ENCODE measurements at places on chromosomes 13 and 19.

GRCh38 chr19:38247734-38248268 is 8.4 kb downstream of the PPP1R14A start:
- DNase-seq = no peak

DNA sequence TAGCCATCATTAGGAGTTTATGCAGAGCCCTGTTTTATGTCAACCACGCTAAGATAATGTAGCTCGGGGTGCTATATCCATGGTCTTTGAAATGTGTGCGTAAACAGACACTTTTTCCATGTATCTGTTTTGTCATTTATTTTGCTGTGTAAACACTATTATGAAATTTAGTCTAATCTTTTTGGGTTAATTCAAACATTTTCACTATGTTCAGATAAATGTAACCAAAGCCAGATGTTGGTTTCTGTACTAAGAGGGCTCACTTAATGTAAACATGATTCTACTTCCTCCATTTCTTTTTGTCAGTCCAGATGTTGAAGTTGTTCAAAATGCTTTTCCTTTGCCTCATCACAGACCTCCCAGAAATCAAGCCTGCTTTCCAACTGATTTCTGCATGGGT is 499.5 kb upstream of the GPC6 start:
- no peak for DNase-seq

DNA sequence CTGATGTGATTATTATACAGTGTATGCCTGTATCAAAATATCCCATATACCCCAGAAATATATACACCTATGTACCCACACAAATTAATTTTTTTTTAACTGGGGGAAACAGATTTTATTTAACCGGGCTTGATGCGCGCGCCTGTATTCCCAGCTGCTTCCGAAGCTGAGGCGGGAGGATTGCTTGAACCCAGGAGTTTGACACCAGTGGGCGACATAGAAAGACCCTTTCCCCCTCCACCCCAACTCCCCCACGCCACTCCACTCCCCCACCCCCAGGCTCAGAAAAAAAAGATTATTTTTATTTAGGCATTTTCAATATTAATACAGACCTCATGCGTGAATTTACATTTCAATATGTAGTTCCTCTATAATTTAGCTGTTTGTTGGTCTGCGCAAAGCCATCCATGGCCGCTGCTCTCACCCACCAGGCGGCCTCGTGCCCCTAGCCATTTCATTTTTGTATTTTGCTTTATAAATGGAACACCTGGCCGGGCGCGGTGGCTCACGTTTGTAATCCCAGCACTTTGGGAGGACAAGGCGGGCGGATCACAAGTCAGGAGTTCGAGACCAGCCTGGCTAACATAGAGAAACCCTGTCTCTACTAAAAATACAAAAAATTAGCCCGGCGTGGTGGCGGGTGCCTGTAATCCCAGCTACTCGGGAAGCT is 836 bp upstream of the VPS36 start:
- no peak for DNase-seq

- no peak for DNase-seq
Measured at GRCh38 chr13:53854321-53854720, 825.7 kb downstream of the OLFM4 start.

GRCh38 chr13:111166882-111167675 is 52.0 kb downstream of the ARHGEF7 start:
- DNase-seq = no peak

DNA sequence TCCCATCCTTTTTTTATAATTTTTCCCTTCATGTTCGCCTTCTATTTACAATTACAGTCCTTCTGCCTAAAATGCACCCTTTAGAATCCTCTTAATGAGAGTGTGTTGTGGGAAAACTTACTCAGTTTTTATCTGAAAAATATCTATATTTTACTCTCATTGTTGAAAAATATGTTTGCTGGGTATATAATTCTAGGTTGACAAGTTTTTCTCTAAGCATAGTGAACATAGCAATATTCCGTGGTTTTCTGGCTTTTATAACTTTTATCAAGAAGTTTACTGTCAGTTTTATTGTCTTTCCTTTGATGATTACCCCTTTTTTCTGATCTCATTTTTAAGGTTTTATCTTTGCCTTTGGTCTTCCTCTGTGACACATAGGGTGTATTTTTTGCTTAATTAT is 57.3 kb downstream of the UQCRFS1 start:
- no peak for DNase-seq

DNA sequence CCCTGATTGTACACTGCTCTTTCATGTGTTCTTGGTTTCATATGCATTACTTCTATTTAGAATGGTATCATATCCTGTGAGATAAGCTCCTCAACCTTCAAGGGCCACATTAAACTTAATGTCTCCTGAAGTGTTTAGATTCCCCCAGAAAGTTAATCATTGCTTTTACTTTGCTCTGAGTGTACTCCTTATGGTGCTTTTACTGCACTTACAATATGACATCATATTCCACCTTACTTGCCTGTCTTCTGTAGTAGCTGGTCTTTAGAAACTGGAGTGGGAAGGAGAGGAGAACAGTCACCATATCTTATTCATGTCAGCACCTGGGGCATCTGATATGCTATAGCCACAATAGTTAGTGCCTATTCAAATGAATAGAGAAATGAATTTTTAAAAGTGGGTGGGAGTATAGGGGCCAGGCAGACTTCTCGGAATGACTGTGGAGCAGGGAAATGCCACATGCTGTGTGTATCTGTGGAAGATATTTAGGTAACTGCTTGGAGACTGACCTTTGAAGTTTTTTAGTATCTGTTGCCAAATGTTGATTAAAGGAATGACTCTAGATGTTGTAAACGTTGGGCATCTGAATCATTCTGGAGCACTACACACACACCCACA is 40.2 kb downstream of the SLAIN1 start:
- DNase-seq = no peak

GRCh38 chr19:39398297-39398864 is 7.2 kb downstream of the MED29 start:
- DNase-seq = peak; percentile 82

DNA sequence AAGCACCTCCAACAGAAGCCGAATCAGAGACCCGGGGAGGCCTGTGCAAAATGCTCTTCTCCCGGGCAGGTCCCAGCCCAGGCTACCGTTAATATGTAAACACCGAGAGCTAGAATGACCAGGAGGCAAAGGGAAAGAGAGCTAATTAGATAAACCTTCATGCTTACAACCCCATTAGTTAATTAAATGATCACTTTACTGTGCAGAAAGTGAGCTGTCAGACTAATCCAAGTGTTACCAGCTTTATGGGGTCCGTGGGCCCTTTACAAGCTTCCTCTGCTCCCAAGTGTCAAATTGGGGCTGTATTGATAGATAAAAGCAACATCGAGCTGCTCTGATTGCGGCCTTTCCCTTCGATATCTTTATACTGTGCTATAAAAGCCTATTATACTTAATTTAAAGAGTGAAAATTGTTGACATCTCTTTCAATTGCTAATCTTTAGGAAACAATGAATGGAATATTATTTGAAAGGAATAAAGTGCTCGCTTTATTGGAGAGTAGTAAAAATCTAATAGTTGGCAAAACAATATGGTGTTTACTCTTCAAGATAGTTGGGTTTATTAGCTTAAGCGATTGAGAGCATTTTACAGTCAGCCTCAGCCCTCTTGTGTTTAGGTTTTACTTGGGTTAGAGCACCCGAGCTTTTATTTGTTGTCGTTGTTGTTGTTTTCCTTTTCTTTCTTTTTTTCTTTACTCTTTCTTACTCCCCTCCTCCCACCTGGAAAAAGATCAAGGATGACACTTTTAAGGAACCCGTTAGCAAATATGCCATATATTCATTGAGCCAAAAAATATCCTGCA is 189.3 kb upstream of the GPR12 start:
- DNase-seq = no peak

- DNase-seq = no peak
Measured at GRCh38 chr19:43631491-43631890, 8.2 kb downstream of the CADM4 start.

DNA sequence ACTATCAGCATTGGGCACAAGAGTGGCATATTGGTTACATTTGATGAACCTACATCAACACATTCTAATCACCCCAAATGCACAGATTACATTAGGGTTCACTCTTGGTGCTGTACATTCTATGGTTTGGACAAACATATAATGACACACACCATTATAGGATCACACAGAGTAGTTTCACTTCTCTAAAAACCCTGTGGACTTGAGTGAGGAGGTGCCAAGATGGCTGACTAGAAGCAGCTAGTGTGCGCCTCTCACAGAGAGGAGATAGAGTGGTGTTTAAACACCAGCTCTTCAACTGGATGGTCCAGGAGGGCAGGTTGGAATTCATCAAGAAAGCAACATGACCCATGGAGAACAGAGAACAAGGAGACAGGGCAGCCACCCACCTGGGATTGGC is 265.6 kb downstream of the TDRD3 start:
- DNase-seq = no peak

GRCh38 chr13:59747529-59747928 is 416.2 kb downstream of the DIAPH3 start:
- no peak for DNase-seq

DNA sequence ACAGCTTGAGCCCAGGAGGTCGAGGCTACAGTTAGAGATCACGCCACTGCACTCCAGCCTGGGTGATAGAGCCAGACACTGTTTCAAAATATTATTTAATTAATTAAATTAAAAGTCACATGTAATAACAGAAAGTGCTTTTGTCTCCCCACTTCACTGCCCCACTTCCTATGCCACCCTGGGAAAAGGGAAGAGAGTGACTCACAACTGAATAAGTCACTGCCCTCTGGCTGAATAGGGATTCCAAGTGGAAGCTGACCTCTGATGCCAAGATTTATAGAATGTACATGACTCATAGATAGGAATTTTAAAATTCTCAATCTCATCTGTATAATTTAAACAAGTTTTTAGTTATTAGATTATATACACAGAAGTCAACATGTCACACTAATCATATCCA is 22.2 kb upstream of the ERVV-1 start:
- DNase-seq = peak; percentile 28

GRCh38 chr19:50195224-50195623 is 8.2 kb upstream of the MYH14 start:
- DNase-seq = no peak

DNA sequence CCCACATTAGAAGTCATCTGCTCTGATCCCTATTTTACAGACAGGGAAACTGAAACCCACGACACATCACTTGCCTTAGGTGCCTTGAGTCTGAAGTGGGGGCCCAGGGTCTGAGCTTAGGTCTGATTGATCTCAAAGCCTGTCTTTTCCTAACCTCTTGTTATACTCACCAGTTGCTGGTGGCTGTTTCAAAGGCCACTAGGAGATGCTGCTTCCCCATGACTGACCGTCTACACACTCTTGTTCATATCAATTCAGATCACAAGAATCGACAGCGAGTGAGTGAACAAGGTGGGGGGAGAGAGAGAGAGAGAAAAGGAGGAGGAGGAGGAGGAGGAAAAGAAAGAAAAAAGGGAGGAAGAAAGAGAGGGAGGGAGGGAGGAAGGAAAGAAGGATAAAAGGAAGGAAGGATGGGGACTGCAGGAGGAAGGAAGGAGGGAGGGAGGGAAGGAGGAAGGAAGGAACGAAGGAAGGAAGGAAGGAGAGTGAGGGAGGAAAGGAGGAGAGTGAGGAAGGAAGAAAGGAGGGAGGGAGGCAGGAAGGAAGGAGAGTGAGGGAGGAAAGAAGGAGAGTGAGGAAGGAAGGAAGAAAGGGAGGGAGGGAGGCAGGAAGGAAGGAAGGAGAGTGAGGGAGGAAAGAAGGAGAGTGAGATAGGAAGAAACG is 3.3 kb downstream of the OR10H1 start:
- DNase-seq = no peak

GRCh38 chr19:4647676-4648644 is 8.6 kb downstream of the TNFAIP8L1 start:
- no peak for DNase-seq

- no peak for DNase-seq
Measured at GRCh38 chr13:32409561-32410421, 18.1 kb downstream of the N4BP2L1 start.

DNA sequence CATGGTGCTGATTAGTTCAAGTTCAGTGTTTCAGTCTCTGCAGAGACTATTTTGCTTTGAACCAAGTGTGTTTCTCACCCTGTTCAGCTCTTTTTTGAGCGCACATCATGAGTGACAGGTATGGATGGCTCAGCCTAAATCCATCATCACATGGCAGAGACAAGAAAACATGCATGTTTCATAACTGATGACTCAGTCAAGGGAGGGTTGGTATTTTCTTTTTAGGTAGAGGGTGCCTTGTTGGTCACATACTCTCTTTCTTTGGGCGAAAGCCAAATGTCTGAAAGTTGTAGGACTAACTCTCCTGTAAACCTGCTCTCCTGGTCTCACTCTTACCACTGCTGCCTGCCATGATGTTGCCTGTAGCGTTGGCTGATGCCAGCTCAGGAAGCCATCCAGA is 48.1 kb upstream of the RAP2A start:
- DNase-seq = no peak

GRCh38 chr19:43105496-43105895 is 23.0 kb upstream of the PSG2 start:
- DNase-seq = no peak

DNA sequence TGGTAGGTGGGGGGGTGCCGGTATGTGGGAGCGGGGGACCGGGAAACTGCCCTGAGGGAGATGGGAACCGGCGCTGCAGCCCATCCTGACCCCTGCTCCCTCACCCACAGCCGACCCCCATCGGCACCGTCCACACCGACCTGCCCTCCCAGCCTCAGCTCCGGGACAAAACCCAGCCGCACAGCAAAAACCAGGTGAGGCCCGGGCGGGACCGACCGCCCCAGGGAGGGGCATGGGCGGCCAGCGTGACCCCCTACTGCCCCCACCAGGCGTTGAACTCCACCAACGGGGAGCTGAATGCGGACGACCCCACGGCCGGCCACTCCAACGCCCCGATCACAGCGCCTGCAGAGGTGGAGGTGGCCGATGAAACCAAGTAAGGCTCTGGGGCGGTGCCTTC is 35.9 kb downstream of the BTBD2 start:
- DNase-seq = no peak

- no peak for DNase-seq
Measured at GRCh38 chr19:42069619-42070351, at the start of gene GRIK5. Gene GRIK5, minus strand, starts transcription at chr19:42070206. Its CDS starts 4,436 bp downstream, at chr19:42065770.

- no peak for DNase-seq
Measured at GRCh38 chr19:46943150-46943946, 76.3 kb upstream of the NPAS1 start.

DNA sequence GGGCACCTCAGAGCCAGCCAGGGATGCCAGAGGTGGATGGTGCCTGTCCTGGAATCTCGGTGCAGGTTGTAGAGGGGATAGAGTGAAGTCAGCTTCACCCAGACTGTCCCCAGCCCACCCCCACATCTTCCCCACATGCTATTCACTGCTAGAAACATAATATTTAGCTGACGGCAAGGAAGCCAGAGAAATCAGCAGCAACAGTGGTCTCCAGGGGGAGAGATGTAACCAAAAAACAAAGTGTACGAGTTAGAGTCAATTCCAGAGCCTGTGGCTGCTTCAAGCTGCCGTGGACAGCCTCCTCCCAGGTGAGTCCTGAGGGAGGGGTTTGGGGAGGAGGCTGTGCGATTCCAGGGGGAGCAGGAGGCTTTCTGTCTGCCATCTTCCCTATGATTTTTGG is 97.6 kb downstream of the ZNF536 start:
- DNase-seq = no peak

GRCh38 chr19:17289489-17289888 is 7.8 kb downstream of the ANKLE1 start:
- DNase-seq = peak; percentile 55

GRCh38 chr13:112966776-112967175 is 2.2 kb upstream of the MCF2L start:
- no peak for DNase-seq
